GM12864 (cell line): ENCODE measurements at places on chromosomes 2 and 18.

DNA sequence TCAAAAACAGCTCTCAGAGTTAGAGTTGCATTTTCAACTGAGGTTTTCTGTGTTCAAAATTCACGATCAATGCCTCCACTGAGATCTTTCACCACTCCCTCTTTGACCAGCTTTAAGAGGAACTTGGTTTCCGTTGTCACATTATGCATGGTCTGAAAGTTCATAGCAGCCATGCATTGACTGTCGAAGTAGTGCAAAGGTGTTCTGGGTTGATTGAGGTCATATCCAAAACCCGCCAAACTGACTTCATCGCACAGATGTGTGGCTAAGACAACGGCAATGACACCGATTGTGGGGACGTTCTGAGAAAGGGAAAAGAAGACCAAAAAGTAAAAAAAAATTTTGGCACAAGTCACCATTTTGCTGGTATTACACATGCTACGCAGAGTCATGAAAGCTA, 48.7 kb downstream of the ST3GAL5 start:
- DNase-seq = no peak

DNA sequence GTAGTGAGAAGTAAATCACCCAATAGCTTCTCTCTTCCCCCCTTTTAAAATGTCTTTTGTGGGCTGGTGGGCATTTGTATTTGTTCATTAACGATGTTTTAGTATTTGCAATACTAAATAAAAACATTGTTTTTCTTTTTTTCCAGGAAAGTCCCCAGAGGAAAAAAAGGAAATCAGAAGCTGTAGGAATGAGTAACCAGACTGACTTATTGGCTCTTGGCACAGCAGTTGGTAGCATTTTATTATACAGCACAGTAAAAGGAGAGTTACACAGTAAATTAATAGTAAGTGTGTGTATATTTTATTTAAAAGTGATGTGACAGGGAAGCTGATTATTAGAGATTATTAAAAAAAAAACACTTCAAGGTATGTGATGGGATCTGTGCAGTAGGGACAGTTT, 7.4 kb downstream of the WDR43 start:
- no peak for DNase-seq

DNA sequence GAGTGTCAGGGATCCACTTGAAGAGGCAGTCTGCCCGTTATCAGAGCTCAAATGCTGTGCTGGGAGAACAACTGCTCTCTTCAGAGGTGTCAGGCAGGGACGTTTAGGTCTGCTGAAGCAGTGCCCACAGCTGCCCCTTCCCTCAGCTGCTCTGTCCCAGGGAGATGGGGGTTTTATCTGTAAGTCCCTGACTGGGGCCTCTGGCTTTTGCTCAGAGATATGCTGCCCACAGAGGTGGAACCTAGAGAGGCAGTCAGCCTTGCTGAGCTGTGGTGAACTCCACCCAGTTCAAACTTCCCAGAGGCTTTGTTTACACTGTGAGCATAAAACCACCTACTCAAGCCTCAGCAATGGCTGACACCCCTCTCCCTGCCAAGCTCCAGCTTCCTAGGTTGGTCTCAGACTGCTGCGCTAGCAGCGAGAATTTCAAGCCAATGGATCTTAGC, 38.1 kb downstream of the PLEK start:
- DNase-seq = no peak

GRCh38 chr2:120750488-120751210, 15.0 kb downstream of the GLI2 start:
- DNase-seq = no peak

GRCh38 chr2:40824278-40824677, 372.4 kb upstream of the SLC8A1 start:
- DNase-seq = no peak

DNA sequence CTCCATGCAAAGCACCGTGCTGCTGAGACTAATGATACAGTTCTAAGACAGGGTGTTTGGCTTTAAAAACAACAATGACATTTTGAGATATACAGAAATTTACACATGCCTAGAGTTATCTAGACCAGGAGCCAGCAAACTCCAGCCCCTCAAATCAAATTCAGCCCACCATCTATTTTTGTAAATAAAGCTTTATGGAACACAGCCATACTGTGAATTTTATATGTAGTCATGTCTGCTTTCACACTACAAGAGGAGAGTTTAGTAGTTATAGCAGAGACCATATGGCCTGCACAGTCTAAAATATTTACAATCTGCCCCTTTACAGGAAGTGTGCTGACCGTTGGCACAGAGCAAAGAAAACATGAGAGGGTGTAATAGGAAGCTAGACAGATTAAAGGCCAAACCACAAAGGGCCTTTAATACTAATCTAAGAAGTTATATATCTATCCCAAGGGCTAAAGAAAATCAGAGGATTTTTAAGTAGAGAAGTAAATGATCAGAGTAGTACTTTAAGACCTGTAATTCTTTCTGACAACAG, 39.4 kb downstream of the NBAS start:
- no peak for DNase-seq

GRCh38 chr18:23453680-23454058, 582 bp downstream of the RIOK3 start:
- DNase-seq = no peak

DNA sequence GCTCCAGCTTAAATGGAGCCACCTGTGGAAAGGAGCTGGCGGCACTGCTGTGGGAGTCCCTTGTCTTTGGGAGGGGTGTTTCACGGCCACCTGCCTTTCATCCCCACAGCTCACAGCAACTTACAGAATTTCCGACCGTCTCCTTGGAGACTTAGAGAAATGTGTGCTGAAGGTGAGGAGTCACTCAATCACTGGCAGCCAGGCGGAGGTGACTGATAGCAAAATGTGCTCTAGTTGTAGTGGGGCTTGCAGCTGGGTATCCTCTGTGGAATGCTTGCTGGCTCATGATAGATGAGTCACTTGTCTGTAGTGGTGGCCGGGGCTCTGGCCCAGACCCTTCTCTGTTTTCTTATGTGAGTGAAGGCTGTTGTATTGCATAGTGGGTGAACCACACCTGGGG, 110.7 kb downstream of the SH3RF3 start:
- no peak for DNase-seq

- no peak for DNase-seq
Measured at GRCh38 chr2:101351207-101351606, 36.1 kb downstream of the CREG2 start.

DNA sequence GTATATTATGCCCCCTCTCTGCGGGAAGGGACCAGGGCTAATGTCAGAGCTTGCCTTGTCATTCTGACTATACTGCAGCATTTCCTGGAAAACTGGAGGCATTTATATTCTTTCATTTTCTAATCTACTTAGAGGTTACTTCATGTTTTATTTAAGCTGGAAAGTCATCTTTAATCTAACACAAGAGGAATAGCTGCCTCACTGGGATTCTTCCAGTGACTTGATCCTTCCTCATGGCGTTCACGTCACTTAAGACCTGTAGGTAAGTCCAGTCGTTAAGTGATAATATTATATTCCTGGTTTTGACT, 727.6 kb upstream of the DDX18 start:
- DNase-seq = no peak

DNA sequence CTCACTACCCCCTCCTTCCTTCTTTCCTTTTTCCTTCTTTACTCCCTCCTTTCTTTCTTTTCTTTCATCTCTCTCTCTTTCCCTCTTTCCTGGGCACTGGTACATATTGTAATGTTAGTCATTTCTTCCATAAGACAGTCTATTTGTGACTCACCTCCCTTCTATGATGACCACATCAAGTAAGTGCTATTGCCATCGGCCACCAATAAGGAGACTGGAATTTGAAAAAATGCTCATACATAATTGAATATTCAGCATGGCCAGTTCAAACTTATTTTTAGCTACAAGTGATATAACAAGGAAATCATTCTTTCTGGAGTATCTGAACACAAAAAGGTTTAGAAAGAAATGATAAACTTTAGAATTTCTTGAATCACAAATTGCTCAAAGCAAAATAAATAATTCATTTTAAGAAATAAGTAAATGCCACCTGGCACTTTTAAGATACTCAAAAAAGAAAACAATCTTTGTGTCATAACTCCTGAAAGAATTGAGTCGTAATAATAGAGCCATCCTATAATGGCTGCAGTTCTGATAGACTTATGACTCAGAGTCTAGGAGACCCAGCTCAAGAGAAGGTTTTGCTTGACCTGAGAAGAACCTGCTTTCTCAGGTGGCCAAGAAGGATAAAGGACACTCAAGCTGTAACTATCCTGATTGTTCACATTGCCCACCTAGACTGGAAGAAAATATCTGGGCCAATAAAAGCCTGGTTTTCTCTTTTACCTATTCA, 51.6 kb upstream of the CCBE1 start:
- DNase-seq = no peak

DNA sequence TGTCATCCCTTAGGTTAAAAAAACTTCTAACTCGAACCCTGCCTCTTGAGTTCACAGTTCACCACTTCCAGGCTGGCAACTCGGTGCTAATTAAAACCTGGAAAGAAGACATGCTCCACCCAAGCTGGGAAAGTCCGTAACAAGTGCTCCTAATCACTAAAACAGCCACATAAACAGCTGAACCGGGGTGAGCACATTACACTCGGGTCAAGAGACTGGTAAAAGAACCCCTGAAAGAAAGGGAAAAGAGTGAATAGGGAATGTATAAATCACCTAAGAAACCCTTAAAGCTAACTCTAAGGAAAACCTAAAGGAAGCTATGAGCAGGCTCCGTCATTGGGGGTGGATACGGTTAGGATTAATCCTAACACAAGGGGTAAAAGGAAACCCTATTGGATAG, 102.0 kb downstream of the HIBCH start:
- DNase-seq = no peak

DNA sequence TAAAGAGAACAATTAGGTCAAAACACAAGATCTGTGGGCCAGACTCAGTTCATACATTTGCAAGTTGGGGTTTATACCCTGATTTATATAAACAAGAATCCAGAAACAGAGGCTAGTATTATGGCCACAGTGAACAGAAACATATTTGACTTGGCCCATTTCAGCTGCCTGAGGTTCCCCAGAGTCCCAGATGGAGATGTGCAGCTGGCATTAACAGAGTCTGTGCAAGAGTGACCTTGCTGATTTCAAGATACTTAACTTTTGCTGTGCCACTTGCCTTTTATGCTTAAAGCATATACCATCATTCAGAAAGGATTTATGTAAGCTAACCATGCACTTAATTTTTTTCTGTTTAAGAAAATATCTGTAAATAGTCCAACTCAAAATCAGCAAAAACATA, 636.3 kb downstream of the TRIB2 start:
- DNase-seq = no peak

GRCh38 chr2:41880561-41881243, 167.1 kb upstream of the PKDCC start:
- no peak for DNase-seq

GRCh38 chr2:58387701-58388100, 146.6 kb upstream of the FANCL start:
- no peak for DNase-seq

- DNase-seq = no peak
Measured at GRCh38 chr2:54999182-54999581, 51.1 kb downstream of the RTN4 start.

- no peak for DNase-seq
Measured at GRCh38 chr2:74051504-74051903, 66.8 kb downstream of the TET3 start.

- no peak for DNase-seq
Measured at GRCh38 chr2:60336442-60337141, 216.9 kb downstream of the BCL11A start.

GRCh38 chr2:134142341-134142738, 111.5 kb upstream of the MGAT5 start:
- DNase-seq = no peak

- DNase-seq = no peak
Measured at GRCh38 chr2:153072077-153072476, 353.7 kb downstream of the ARL6IP6 start.

DNA sequence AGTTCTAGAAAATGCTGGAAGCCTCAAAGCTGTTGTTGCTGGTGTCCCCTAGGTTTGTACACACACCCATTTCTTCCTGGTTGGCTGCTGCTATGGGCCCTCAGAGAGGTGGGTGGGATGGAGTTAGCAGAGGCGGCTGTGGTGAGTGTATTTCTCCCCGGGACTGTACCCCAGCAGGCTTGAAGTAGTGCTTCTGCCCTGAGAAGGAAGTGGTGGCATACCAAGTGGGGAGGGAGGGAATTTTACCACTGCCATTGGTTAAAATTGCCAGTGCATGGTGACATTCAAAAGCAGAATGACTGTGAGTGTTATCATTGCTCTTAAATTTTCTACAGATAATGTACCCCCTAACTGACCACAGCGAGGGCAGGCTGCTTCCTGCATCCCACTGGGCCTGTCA, 125.6 kb upstream of the CAPN13 start:
- DNase-seq = no peak
